Coronary artery (tissue), 2 donors: ENCODE measurements at places on chromosomes 5 and 9.

GRCh38 chr5:90809311-90810056 lies 250.9 kb downstream of the ADGRV1 start:
- no peak for DNase-seq

DNA sequence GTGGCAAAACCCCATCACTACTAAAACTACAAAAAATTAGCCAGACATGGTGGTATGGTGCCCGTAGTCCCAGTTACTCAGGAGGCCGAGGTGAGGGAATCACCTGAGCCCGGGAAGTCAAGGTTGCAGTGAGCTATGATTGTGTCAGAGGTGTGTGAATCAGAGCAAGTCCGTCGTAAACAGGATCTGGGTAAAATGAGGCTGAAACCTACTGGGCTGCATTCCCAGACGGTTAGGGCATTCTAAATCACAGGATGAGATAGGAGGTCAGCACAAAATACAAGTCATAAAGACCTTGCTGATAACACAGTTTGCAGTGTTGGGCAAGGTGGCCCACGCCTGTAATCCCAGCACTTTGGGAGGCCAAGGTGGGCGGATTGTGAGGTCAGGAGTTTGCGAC lies 1.9 kb upstream of the CLTB start:
- DNase-seq: no peak

DNA sequence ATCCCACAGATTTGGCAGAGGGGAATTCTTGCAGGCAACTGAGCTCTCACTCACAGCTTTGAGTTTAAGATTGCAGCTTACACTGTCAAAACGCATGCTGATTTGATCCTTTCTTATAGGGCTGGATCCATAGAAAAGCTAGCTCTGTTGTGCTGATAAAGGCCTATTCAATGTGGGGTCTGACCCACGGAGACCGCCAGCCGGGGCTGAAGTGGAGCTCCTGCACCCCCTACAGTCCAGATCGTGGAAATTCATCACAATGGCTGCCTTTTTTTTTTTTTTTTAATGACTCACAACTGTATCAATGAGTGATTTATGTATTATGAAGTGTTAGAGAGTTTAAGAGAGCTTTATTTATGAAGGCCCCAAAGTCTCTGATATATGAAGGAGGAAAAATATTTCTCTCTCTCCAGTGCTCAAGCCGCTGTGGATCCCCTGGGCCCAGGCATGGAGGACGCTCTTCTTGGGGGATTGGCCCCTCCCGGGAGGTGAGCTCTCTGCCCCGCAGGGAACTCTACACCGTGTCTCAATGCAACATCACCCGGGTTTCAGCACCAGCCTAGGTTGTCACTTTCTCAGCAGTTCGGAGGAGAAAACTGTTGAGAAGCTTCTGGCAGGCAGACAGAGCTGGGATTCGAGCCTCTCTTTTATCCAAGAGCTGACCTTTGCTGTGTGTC lies 700.2 kb downstream of the IRX1 start:
- DNase-seq: no peak

DNA sequence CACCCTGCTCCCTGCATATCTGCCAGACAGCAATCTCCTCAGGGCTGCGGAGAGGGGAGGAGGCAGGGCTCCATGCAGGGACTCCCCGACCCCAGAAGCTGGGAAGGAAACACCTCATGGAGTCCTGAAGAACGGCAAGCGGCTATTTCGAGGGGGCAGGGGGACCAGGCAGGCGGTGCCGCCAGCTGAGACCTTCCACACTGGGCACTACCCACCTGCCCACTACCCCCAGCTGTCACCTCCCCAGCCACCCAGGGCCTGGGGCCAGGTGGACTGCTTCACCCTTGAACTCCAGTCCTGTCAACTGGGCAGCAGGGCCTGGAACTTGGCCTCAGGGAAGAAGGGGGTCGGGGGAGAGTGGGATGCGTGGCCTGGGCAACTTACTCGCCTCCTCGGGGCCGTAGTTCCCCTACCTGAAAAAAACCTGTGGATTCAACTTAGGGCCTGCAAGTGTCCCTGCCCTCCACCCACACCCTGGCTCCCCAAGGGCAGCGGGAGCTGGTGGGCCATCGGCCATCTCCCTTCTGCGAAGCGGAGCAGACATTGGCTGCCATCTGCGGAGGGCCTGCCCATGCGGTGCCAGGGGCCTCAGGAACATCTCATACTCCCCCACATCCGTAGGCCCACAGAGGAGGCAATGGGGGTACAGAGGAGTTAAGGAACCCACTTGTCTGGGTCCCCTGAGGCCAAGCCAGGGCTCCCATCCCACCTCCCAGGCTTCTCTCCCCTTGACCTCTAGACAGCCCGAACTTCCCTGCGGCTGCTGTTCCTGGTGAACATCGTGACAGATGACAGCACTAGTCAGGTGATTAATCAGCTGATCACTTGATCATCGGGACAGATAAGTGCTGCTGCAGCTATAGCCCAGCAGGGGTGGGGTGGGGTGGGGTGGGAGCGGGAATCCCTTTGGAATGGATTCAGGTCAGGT lies 18.5 kb upstream of the RALGDS start:
- DNase-seq: no peak

GRCh38 chr5:138544181-138545134 lies 1.4 kb upstream of the ETF1 start:
- DNase-seq: peak; percentile 74

GRCh38 chr9:77679088-77679487 lies 31.0 kb upstream of the GNA14 start:
- no peak for DNase-seq
